ENCODE measurements at places on chromosomes 7 and 10.

DNA sequence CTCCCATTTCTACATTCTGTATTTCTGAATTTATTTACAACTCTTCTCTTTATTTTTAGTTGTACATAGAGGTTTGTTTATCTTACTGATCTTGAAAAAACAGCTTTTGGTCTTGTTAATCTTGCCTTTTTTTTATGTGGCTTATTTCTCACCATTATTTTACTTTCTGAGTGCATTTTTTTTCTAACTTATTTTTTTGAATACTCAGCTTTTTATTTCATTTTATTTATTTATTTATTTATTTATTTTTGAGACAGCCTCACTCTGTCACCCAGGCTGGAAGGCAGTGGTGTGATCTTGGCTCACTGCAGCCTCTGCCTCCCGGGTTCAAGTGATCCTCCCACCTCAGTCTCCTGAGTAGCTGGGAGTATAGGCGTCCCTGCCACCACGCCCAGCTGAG is 23.9 kb downstream of the CUX1 start:
- DNase-seq = no peak

DNA sequence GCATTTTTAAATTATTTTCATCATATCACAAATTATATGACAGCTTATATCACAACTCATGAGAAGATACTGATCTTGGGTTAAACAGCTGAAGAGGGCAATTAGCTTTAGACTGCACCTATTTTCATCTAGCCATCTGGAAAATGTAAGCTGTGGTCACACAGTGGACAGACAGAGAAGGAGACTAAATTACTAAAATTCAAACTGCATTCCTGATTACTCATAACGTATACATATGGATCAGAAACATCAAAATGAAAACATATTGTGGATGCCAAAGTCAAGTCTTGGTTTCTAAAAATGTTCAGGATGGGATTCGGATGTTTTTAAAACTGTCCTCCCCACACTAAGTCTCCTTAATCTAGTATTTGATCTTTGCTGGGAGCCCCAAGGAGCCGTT is 6.6 kb downstream of the BBIP1 start:
- DNase-seq = no peak

DNA sequence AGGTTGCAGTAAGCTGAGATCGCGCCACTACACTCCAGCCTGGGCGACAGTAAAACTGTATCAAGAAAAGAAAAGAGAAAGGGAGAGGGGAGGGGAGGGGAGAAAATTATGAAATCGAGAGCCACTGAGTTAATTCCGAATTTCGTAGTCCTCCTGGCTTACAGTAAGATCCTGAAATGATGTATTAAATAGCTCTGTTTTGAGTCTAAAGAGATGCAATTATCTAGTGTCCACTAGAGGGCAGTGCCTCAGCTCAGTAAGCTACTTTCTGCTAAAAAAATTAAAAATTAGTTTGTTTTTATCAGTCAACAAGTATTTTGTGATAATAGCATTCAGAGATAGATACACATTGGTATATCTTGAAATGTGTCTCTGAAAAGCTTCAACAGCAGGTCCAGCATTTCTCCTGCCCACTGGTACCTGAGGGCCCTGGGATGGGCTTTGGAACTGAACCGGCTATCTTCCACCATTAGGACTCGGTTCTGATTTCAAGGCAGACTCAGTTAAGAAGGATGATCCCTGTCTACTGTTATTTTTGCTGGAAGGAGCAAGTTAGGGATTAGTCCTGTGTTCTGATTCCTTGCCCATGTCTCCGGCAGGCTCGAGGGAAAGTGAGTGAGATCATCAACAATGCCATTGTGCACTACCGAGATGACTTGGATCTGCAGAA is 19.5 kb downstream of the TSPAN33 start:
- DNase-seq = peak; percentile 57

GRCh38 chr7:157923903-157924630 is 587.3 kb downstream of the DNAJB6 start:
- DNase-seq = no peak

DNA sequence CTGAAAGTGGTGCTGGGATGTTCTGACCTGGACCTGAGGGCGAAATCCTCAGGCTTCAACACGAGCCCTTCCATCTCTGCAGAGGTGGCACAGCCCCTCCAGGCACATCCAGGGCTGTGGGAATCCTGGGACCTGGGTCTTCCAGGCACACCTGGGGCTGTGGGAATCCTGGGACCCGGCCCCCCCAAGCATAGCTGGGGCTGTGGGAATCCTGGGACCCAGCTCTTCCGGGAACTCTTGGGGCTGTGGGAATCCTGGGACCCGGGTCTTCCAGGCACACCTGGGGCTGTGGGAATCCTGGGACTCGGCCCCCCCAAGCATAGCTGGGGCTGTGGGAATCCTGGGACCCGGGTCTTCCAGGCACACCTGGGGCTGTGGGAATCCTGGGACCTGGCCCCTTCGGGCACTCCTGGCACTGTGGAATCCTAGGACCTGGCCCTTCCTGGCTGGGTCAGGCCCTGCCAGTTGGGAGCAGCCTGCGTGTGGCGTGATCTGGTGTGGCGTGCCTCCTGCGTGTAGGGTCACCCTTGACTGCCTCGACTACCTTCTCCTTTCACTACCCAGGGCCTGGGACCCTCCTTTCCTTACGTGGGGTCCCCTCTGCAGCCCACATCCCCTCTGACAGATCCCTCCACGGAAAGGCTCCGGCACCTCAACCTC is 124.0 kb downstream of the WDR37 start:
- DNase-seq = no peak

GRCh38 chr10:101839002-101839401 is 4.6 kb downstream of the KCNIP2 start:
- DNase-seq = no peak

DNA sequence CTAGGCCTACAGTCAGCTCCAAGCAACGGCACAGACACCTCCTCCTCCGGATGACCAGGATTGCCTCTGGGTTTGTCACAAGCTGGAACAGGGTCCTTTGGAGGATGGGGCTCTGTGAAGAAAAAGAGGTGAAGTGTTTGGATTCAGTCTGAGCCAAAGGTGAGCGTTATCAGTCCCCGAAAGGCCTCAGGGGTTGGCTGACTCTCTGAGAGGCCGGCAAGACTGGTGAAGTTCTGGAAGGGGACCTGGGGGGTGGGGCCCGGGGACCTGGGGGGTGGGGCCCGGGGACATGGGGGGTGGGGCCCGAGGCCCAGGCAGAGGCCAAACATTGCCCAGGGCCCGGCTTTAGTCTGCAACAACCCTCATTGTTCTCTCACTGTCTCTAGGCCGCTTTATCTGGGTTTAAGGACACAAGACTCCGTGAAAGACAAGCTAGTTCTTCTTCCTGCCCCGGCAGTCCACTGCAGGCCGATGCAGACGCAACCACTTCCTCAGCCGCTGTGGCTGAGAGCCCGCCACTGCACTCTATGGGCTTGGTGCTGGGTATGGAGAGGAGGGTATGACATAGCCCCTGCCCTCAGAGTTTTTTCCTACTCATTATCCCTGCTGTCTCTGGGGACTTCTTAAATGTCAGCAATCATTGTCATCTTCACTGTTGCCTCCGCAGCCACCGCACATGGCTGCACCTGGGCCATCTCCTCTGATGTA is 27.4 kb upstream of the PSAP start:
- no peak for DNase-seq

DNA sequence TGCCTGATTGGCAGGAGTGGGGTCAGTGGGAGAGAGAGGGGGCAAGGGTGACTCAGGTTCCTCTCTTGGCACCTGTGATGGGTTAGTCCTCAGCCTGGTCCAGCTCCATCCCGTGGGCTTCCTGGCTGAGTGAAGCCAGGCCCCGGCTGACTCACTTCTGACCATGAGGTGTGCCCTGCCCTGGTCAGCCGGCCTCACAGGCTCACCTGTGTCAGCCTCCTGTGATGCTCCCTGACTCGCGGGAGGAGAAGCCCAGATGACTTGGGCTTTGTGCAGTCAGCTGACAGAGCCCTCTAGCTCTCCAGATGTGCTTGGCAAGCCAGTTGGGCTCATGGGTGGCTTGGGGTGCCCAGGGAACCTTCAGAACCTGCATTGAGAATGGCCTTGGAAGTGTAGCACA is 16.0 kb upstream of the PPIF start:
- DNase-seq = no peak

GRCh38 chr10:96289218-96289910 is 14.9 kb upstream of the DNTT start:
- DNase-seq = no peak

DNA sequence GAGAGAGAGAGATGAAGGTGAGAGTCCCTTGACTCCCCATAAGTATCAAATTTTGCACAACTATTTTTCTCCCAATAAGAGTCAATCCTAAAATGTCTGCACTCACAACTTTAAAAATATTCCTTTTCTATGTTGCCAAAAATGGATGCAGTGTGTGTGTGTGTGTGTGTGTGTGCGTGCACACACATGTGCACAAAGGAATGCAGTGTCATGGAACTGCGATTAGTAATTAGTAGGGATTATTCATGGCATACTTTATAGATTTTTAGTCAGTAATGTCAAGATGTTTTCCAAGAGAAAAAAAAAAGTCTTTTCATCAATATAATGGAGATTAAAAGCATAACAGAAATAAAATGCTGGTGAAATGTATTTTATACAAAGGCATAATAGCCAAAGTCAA is 179.1 kb upstream of the LRRTM3 start:
- DNase-seq = no peak

DNA sequence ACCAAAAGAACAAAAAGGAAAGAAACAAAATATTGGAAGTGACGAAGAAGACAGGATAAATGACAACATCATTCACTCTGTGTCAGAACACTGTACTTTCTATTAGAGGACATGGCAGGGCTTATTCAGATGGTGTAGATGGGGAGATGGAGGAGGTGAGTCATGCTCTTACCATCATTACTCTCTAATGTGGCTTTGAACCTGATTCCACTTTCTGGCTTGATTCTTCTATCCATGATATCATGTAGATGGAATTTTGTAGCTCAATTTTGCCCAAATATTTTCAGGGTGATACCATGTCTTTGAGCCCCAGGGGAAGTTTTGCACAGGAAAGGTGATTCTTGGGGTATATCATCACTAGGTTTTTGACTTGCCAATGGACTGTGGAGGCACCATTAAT is 91.7 kb downstream of the CFAP58 start:
- no peak for DNase-seq

DNA sequence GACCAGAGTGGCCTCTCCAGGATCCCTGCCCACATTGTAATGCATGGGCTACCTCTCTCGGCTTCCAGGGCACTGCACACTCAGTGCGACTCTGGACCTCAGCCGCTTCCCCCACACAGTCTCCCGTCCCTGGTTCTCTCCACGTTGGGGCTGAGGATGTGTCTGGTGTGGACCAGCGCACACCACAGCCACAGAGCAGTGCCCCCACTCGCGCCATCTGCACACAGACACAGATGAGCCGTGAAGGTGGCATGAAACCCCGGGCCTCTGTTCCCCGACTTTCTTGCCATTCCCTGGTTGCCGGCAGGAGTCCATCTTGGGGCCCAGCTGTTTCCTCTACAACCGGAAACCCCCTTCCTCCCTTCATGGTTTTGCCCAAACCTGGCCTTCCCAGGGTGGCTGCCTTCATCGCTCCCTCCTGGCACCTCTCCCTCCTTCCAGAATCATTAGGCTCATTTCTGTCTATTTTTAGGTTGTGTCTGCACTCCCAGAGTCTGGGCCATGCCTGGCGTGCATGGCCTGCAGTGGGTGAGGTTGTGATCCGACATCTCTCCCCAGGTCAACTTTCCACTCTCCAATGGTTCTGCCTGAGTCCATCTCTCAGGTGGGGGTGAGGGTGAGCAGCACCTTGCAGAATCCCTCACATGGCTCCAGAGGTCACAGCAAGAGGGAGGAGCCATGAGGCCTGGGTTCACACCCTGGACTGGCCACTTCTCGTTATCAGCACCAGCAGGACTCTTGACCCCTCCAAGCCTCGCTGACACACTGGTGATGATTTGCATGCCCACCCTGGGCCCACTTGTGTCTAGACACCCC is 10.1 kb downstream of the RASGEF1A start:
- no peak for DNase-seq

DNA sequence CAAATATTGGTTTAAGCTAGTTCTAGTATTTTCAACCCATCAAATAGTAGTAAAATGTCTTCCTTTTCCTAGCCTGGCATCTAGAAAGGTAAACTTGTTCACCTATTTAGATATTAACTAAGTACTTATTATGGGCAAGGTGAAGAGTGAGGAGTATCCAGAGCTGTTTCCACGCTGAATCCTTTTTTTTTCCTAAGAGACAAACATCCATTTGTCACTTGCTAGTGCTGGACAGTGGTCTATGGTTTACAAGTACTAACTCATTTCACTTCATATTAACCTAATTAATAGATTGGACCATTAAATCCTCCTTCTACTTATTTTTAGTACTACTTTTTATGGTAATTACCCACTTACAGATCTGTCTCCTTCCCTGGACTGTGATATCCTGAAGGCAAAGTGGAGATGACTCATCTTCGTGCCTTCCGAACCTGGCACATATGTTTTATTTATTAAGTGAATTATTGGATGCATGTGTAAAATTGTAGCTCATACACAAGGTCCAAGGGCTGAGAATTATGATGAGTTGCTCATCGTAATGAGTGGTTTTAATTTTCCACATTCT is 159.6 kb upstream of the IGFBP3 start:
- DNase-seq = no peak

GRCh38 chr10:80108576-80109239 is 23.8 kb upstream of the PLAC9 start:
- no peak for DNase-seq

DNA sequence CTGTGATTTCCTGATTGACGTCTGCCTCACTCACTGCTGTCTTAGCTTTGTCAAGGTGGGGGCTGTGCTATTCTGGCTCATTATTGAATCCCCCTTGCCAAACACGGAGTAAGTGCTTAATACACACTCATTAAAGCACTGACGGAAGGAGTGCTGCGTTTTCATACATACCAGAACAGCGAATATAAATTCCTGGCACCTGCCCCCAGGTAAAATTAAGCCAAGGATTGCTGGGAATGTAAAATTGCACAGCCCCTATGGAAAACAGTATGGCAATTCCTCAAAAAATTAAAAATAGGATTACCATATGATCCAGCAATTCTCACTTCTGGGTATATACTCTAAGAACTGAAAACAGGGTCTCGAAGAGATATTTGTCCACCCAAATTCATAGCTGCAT is 6.6 kb downstream of the KLRG2 start:
- DNase-seq = no peak

- DNase-seq = no peak
Measured at GRCh38 chr7:118420888-118421287, 196.4 kb downstream of the ANKRD7 start.

GRCh38 chr10:69710008-69710888 is 80.2 kb downstream of the FAM241B start:
- DNase-seq = no peak

- no peak for DNase-seq
Measured at GRCh38 chr10:25083546-25084111, 67.2 kb downstream of the THNSL1 start.
